ENCODE measurements at places on chromosomes 6 and 20. TPM values are rescaled to one million over a fixed set of nuclear protein-coding genes. Genes with fewer than 3 reads are reported as not detected.
A peak's percentile ranks its signal among the peaks of the same experiment; 100 is the strongest.

- peak; percentile 84 for DNase-seq
Measured at GRCh38 chr6:28943557-28944411, 20.0 kb upstream of the TRIM27 start.

DNA sequence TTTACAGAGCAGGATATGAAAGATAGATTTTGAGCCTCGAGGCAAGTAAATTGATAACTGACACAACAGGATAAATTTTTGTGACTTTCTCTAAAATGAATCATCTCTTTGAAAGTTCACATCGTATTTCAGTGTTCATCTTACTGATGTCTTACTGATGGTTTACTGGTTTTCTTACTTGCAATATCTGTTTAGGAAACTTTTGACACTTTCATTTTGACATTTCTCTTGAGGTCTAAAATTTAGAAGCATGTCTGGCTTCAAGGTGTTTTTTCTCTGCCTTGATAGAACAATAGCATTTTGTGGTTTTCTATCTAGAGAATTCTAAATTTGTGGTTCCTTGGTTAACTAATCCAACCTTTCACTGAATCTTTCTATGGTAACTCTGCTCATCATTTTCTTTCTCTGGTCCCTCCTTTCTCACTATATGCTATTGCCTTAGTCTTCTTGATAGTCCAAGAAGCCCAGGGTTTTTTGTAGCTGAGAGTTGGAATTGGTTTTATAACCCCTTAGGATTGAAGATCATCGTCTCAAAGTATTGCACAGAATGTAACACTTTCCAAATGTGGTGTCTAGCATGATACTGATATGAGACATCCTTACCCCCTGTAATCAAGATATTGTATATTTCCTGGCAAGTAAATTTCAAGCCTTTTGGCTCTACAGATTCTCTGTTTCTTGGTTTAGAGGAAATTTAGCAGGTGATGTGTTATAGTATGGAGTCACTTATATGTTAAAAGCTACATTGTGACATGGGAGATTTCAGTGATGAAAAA lies 98.7 kb downstream of the RNF144B start:
- no peak for DNase-seq

MPIG6B gene
- not detected for total RNA-seq

- no peak for DNase-seq
Measured at GRCh38 chr6:22466665-22467245, 102.6 kb upstream of the HDGFL1 start.

- DNase-seq: no peak
Measured at GRCh38 chr20:48474022-48474421, 353.8 kb downstream of the PREX1 start.

MCCD1 gene
- total RNA-seq: not detected

- no peak for DNase-seq
Measured at GRCh38 chr6:48084201-48084600, 26.8 kb downstream of the PTCHD4 start.

DNA sequence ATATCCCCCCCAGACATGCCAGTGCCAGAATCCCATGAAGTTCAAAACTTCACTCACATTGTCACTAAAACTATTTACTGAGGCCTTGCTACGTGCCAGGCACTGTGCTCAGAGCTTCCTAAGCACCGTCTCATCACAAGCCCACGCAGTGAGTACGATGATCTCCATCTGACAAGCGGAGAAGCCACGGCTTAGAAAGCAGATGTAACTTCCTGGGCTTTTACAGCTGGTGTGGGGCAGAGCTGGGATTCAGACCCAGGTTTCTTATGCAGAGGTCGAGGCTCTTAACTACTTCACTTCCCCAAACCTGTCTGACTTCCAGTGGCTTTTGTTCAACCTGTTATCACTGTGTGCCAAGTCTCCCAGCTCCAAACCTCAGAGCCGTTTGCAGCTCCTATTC lies 8.3 kb downstream of the MDGA1 start:
- no peak for DNase-seq

- peak; percentile 27 for DNase-seq
Measured at GRCh38 chr20:50335105-50335504, 144.5 kb downstream of the CEBPB start.

GRCh38 chr6:10511477-10511876 lies 9.7 kb upstream of the GCNT2 start:
- no peak for DNase-seq

GJE1 gene
- not detected for total RNA-seq

NKAIN2 gene
- not detected for total RNA-seq

DNA sequence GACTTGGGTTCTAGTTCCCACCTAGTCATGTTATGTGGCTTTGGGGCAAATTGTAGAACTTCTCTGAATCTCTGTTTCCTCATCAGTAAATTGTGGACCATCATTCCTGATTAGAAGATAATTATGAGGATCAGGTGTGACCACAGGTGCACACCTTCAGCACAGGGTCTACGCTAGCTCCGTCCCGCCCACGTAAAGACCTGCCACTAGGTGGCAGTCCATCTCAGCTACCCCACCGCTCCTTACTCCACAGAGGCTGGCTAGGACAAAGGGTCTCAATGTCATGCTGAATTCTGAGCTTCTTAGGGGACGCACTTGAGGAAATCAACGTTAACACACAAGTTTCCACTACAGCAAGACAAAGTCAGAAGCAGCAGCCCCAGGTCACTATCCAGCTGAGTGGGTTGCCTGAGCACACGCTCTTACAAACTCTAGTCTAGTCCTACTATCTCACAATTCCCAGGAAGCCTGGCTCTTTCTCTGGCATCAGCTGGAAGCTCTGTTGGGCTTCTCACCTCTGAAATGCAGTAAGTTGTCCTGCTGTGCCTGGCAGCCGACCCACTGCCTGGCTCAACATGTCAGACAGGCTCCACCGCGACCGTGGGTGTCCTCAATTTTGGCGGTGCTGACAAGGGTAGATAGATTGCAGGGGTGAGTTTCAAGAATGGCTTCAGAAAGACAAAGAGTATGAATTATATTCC lies 2.0 kb upstream of the PLCG1 start:
- peak; percentile 77 for DNase-seq

INSM1 gene
- total RNA-seq: 6.7 TPM

GRCh38 chr6:158752613-158753012 lies 66.6 kb downstream of the EZR start:
- no peak for DNase-seq

BNIP5 gene
- total RNA-seq: not detected

HLA-F gene
- 256 TPM for total RNA-seq

- DNase-seq: peak; percentile 33
Measured at GRCh38 chr6:130293800-130294199, 71.0 kb upstream of the SAMD3 start.

TBX18 gene
- total RNA-seq: not detected

DNA sequence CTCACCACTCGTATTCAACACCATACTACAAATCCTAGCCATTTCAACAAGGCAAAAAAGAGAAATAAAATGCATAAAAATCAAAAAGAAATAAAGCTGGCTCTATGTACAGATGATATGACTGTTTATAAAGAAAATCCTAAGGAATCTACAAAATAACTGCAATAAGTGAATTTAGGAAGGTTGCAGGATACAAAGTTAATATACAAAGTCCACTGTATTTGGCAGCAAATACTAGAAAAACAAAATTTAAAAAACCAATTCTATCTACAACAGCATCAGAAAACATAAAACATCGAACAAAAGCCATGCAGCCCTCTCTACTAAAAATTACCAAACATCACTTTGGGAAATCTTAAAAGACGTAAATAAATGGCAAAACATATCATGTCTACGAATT lies 47.6 kb downstream of the RANBP9 start:
- DNase-seq: no peak

KIF3B gene
- 39.4 TPM for total RNA-seq

TGM3 gene
- not detected for total RNA-seq

- DNase-seq: no peak
Measured at GRCh38 chr20:41030061-41030460, 1.4 kb downstream of the TOP1 start.

DNA sequence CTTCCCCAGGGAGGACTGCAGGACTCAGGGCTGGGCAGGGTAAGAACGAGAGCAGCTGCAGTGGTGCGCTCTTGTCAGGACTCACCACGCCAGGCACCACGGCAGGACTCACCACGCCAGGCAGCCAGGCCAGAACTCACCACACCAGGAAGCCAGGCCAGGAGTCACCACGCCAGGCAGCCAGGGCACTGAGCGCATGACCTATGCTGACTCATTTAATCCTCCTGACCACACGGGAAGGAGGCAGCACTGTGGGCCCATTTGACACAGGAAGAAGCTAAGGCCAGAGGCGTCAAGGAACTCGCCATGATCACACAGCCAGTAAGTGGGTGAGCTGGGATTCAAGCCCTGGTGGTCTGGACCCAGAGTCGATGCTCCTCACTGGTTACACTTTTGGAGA lies 189.3 kb downstream of the PREX1 start:
- DNase-seq: peak; percentile 25

TASP1 gene
- 8.9 TPM for total RNA-seq

KCNQ5 gene
- 5.2 TPM for total RNA-seq

- DNase-seq: peak; percentile 79
Measured at GRCh38 chr20:43752561-43753301, 25.9 kb upstream of the GTSF1L start.

BMP5 gene
- not detected for total RNA-seq

METTL24 gene
- total RNA-seq: not detected

GRCh38 chr20:49160057-49160929 lies 27.8 kb downstream of the STAU1 start:
- no peak for DNase-seq

GRCh38 chr6:41379306-41379705 lies 43.9 kb downstream of the NCR2 start:
- DNase-seq: no peak

PLN gene
- not detected for total RNA-seq

- no peak for DNase-seq
Measured at GRCh38 chr6:145406783-145407182, 328.5 kb downstream of the EPM2A start.

DNA sequence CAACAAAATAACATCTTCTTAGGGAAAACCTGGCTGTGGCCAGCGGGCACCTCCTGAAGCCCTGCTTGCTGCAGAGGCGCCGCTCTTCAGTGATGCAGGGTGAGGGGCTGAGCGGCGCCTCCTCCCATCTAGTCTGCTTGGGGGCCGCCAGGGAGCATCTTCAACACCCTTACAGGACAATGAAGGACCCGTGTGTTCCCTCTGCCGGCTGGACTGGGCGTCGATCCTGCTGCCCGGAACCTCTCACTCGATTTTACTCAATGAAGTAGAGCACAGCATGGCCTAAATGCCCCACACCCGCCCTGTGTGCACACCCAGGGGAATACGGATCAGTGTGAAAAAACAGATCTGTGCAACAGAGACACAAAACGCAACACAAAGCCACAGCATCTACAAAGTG lies 28.5 kb upstream of the MPC1 start:
- DNase-seq: no peak

DNA sequence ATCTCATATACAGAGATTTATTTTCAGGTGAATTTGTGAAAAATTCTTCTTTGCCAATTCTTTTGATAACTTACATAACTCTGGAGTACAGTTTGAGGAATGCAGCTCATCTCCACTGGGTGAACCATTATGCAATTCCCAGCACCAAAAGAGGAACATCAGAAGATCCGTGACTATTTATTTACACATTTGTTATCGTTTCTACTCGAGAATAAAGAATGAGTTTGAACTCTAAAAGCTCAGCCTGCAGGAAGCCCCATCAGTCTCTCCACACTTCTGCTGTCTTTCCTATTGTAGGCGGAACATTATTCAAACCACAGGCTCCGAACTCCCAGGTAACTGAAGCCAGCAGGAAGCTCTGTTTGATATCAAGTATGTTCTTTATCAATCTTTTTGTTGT lies 95.9 kb upstream of the IFNGR1 start:
- no peak for DNase-seq

ZC2HC1B gene
- not detected for total RNA-seq

GRCh38 chr20:2179949-2180348 lies 78.3 kb downstream of the STK35 start:
- no peak for DNase-seq

SPAG4 gene
- total RNA-seq: 7.5 TPM

DNA sequence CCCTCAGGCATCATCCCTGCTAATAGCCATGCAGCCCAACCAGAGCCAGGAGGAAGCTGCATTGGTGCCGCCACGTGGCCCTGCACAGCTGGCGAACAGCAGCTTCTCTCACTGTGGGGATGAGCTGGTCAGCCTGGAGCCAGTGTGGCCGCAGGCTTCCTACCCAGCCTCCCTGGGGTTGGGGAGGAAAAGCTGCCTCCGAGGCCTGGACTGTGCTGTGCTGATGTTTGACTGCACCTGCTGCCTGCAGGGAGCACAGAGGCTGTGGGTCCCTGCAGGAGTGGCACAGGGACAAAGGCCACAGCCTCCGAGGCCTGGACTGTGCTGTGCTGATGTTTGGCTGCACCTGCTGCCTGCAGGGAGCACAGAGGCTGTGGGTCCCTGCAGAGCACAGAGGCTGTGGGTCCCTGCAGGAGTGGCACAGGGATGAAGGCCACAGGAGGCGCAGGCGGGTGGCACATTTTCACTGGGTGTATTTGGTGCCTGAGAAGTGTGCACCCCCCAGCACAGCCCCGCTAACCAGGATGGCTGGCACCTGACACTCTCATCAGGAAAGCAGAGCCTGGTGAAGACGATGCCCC lies 83.9 kb downstream of the DLL1 start:
- DNase-seq: no peak

DNA sequence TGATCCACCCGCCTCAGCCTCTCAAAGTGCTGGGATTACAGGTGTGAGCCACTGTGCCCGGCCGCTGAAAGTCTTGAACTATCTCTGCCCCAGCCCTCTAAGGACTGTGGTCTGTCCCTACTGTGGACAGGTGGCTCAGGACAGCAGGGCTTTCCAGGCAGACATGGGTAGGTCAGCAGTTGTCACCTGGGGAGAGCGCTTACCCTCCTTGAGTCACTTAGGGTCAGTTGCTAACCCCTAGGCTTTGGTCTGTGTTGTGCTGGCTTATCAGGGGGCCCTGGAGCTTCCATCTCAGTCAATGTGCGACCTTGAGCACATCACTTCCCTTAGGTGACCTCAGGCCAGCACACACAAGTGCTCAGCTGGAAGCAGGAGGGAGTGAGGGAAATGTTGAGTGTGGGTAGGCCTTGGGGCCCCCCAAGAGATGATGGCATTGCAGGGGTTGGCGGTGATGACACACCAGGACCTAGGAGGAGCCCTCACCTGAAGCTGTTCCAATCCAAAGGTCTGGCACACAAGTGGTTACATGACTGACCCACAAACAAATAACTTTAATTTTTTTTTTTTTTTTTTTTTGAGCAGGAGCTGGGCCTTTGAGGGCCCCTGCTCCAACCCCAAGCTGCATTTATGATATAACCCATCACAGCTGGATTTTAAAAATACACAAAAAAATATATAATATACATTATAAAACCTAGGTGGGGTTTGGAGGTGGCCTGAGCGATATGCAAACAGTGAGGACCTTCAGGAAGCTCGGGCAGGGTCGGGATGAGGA lies 5.1 kb downstream of the RPL10A start:
- DNase-seq: no peak

All from activated CD4-positive, alpha-beta memory T cell treated with anti-CD3 and anti-CD28 coated beads for 36 hours (primary cell).